ENCODE measurements at places on chromosomes 4 and X.

GRCh38 chr4:10853196-10853595, 168.6 kb upstream of the CLNK start:
- DNase-seq = no peak

DNA sequence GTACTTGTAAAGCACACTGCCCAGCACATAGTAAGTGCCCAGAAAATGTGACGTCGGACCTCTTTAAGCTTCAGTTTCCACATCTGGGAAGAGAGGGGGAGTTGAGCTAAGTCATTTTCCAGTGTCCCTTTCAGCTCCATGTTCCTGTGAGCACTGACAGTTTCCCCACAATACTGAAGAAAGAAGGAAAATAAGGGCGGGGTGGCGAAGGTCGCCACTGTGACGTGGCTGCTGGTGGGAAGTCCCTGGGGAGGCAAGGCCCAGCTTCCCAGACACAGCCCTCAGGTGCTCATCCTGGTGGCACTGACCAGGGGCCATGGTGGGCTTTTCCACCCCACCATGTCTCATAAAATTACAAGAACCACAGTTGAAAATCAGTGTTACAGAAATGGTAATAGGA, 121.8 kb downstream of the PTTG2 start:
- DNase-seq = no peak

- no peak for DNase-seq
Measured at GRCh38 chr4:158649111-158649680, 22.5 kb downstream of the C4orf46 start.

DNA sequence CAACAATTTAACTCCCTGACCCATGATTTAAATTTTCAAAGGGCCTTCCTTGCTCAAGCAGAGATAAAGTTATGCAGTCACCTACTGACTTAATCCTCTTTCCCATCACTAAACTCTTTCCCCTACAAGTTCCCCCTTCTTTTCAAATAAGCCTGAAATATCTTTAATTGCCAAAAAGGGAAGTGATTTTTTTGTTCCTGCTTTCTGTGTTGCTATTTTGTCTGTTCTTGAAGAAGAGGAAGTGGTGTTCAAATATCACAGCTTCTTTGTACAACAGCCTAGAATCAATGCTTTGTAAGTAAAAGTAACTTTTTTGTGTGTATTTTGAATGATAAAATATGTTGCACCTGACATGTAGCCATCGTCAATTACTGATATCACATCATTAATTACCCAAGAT, 595.9 kb downstream of the CENPC start:
- DNase-seq = no peak

GRCh38 chr4:156623376-156623775, 348.2 kb downstream of the PDGFC start:
- no peak for DNase-seq

DNA sequence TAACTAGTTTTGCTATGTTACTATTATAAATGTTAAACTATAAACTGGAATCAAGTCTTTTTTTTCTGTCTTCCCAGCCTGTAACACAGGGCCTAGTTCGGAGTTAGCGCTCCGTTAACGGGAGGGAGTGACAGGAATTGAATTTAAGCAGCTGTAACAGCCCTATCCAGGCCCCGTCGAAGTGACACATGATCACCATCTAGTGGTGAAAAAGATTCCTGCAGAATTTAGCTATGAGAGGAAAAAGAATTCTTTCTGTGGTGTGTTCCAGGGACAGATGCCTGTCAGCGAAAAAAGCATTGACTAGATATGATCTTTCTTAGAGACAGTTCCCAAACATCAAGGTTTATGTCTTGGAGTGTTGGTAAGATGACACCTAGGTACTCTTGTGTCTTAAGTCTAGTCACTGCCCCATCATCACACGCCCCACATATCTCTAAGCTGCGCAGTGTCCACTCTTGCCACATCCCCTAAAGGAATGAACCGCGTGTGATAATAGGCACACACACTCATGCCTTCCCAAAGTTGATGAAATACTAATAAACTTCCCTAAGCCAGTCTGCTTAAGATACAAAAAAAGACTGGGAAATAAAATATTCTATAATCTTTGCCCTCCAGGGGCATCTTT, 2.1 kb downstream of the GAB3 start:
- DNase-seq = no peak

- DNase-seq = no peak
Measured at GRCh38 chr4:89745708-89746107, 91.3 kb downstream of the SNCA start.

- no peak for DNase-seq
Measured at GRCh38 chrX:11765449-11765848, 7.4 kb downstream of the MSL3 start.

DNA sequence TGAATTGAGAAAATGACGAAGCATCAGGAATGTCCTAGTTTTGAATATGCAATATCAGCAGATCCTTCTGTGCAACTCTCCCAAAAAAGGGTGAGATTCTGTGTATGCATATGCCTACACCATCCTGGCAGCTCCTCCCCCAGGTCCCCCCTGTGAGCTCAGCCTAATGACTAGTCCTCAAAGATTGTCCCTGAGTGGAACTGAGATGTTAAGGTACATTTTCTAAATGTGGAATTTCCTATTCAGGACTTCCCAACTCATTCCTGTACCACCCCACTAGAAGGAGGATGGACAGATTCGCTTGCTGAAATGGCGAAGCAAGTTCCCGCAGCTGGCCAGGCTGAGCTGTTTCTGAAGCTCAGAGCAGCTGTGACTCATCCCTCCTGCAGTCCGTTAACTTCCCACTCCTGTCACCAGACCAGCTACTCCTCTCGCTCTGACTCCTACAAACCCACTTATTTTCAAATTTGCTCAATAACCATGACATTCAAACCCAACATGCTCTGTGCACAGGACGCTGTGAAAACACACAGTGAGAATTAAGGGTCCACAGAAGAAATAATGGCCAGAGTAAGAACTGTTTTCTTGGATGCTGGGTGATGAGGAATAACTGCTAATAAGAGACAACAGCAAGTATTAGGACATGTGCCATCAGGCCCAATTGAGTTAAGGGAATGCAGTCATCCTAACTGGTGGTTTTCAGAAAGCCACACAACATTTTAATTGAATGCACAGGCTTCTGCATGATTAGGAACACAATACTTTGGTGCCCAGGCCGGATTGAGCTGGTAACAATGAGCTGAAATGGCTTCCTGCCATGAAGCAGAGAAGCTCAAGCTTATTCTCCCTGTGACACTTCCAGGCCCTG, 40.0 kb upstream of the IRF2 start:
- no peak for DNase-seq

Measured in progenitor cell of endocrine pancreas (in vitro differentiated cells).